NCI-H2171 treated with DMSO at 0.1 percent for 48 hours (cell line): ENCODE measurements at places on chromosomes 1 and 21.
A peak's percentile ranks its signal among the peaks of the same experiment; 100 is the strongest.

DNA sequence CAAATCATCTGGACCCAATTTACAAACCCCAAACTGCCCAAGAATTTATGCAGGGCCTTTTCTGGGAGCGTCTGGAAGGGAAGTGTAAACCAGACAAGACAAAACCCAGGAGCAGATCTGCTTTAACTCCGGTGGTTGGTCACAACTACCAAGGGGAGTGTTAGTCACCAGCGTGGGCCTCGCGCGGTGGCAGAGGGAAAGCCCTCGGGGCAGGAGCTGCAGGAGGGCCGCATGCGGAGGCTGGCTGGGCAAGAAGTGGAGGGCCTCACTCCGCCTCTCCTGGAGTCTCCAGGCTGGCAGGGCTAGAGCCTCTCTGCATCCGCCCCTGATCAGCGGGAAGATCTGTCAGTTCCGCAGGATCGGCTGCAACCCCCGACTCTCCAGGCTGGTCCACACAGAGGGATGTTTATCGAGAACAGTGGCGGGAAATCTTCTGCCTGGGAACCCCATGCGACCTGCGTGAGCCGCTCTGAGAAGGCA lies 2.0 kb downstream of the COL24A1 start:
- DNase-seq: no peak

DNA sequence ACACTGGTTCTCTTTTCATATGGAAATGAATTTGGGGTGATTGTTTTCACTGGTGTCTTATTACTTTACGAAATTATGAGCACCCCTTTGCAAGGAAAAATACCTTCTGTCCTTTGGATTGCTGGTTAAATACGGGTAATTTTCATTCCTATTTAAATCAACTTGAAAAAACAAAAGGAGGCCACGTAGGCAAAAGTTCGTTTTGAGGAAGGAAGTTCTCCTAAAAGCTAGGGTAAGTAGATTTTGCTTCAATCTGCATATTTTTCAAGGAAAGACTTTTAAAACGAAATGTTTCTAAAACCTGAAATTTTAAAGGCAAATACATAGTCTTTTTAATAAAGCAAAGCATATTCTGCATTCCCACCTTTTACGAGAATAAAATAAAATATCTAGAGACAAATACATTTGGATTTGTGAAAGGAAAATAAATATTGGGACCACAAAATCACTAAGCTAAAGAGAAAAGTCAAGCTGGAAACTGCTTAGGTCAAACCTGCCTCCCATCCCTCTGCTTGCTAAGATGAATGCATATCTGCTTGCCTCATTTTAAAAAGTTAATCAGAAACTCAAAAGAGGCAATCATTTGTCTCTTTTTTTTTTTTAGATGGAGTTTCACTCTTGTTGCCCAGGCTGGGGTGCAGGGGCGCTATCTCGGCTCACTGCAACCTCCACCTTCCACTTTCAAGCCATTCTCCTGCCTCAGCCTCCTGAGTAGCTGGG lies 70.9 kb upstream of the ETS2 start:
- no peak for DNase-seq

- no peak for DNase-seq
Observed at GRCh38 chr1:210942513-210942912, 191.4 kb downstream of the KCNH1 start.

GRCh38 chr1:51316113-51316845 lies 14.1 kb downstream of the TTC39A start:
- no peak for DNase-seq

DNA sequence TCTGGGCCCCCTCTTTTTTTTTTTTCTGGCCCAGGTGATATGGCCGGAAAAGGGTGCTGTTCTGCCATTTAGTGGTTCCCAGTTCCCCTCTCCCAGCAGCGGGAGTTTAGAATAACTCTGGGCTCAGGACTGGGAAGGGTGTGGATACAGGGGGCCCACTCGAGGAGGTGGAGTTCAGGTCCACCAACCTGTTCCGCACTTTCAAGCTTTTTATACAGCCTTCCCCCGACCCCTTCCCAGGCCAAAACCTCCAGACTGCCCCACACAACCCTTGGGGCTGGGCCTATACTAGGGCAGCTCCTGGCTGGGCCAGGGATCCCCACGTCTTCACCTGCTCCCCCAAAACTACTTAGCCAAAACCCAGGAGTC lies 402 bp downstream of the PLEKHG5 start:
- no peak for DNase-seq

DNA sequence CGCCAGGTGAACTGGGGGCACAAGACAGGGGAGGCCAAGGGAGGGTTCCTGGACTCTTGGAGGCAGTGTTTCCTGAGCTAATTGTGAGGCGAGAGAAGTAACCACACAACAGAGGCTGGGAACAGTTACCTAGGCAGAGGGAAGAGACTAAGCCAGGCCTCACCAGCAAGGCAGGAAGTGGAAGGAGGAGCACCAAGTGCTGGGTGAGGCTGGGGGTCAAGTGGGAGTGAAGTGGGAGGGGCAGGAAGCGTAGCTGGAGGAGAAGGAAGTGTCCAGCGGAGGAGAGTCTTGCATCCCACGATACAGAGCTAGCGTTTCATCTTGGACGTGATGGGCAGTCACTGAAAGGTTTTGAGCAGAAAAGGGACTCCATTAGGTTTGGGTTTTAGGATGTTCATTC lies 48.3 kb upstream of the CAPZB start:
- no peak for DNase-seq

DNA sequence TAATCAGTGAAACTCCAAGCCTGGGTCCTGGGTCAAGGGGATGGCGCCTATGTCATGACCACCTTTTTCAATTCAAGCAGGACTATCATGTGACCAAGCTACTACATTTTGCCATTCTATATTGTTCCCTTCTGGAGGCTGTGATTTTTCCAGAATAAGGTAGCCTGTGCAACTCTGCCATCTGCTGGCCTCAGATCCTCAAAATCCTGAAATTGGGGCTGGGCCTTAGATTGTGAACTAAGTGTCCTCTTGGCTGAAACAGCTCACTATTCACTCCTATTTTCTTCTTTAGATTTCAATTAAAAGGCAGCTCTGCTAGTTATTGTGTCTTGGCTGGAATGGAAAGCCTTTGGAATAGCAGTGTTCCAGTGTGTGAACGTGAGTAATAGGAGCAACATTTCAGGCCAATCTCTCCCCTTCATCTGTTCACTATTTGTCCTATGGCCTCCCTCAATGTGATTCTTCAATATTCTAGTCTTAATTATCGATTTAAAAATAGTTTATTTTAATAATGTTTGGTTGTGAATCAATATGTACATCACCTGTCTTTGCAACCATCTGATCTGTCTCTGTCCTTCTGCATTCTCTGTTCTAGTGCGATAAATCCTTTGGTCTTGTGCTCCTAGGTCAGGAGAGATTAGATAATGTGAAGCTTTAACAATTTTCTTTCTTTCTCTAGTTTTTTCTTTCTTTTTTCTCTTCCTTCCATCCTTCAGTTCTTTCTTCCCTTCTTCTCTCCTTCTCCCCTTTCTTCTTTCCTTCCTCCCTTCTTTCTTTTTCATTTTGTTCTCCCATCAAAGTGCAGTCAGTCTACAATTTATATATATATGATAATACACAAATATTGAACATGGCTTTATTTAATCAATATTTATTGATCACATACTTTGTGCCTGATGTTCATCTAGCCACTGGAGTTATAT lies 69.8 kb downstream of the CR1 start:
- no peak for DNase-seq

- peak; percentile 56 for DNase-seq
Observed at GRCh38 chr21:45736690-45737484, 93.4 kb downstream of the PCBP3 start.

GRCh38 chr1:74610961-74611360 lies 62.6 kb downstream of the ERICH3 start:
- no peak for DNase-seq

DNA sequence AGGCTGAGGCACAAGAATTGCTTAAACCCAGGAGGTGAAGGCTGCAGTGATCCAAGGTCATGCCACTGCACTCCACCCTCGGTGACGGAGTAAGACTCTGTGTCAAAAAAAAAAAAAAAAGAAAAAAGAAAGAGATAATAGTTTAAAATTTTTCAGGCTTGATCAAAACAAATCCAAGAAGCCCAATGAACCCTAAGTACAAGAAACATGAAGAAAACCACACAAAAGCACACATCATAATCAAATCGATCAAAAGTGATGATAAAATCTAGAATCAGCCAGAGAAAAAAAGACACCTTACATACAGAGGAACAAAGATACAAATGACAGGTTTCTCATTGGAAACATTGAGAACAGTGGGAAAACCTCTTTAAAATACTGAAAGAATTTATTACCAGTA lies 31.5 kb downstream of the LDLRAD1 start:
- no peak for DNase-seq

DNA sequence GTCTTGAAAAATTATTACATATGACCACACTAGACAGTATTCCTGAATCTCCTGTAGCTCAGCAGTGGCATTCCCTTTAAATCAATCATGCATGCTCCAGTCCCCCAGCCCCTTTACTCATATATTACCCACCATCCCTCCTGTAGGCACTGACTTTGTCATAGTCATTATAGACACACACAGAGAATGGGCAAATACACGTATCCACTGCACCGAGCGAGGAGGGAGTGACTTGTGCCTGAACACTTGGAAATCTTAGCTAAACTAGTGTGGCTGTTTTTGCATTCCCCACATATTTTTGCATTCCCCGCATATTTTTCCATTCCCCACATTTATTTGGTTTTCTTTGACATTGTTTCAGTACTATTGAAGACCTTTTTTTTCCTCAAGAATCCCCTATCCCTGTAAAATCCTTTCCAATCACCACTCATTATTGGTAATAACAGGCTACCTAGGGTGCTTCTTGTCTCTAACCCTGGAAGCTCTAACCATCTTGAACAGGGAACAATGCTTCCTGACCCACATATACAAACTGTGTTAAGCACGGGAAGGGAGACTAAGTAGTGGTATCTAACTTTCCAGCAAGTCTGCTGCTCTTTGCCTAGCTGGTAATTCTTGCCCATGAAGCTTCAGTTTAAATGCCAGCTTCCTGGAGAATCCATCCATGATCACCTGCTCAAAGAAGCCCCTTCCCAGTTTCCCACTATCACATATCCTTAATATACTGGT lies 534.4 kb upstream of the CAMK1G start:
- no peak for DNase-seq

GRCh38 chr21:32587120-32587519 lies 1.8 kb upstream of the TCP10L start:
- no peak for DNase-seq

DNA sequence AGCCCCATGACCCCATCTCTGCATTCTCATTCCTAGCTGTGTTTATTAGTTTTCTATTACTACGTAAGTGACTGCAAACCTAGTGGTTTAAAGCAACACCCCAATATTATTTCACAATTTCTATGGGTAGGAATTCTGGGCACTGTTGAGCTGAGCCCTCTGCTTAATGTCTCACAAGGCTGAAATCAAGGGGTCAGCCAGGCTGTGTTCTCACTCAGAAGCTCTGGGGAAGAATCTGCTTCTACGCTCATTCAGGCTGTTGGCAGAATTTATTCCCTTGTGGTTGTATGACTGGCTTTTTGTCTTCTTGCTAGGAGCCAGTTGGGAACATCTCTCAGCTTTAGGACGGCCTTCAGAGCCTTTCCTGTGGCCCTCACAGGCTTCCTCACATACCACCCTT lies 181.0 kb downstream of the GIPC2 start:
- no peak for DNase-seq

- DNase-seq: no peak
Observed at GRCh38 chr1:213976665-213977485, 10.9 kb upstream of the PROX1 start.

DNA sequence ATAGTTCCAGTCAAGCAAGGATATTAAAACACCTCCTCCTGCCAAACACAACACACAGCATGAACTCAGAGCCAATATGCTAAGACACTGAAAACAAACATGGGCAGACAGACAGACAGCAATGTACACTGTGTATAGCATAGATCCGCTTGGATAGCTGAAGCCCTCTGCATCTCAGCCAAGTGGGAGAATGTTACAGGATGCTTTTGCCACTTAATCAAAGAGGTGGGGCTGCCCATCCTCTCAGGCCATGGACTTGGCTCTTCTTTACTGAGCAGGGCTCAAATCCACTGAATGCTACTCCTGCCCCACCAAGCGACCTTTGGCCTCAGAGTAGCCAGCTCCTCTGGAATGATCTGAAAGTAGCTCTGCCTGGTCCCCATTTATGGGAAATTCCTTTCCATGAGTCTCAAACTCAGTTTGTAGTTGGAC lies 64.7 kb upstream of the NGF start:
- no peak for DNase-seq

DNA sequence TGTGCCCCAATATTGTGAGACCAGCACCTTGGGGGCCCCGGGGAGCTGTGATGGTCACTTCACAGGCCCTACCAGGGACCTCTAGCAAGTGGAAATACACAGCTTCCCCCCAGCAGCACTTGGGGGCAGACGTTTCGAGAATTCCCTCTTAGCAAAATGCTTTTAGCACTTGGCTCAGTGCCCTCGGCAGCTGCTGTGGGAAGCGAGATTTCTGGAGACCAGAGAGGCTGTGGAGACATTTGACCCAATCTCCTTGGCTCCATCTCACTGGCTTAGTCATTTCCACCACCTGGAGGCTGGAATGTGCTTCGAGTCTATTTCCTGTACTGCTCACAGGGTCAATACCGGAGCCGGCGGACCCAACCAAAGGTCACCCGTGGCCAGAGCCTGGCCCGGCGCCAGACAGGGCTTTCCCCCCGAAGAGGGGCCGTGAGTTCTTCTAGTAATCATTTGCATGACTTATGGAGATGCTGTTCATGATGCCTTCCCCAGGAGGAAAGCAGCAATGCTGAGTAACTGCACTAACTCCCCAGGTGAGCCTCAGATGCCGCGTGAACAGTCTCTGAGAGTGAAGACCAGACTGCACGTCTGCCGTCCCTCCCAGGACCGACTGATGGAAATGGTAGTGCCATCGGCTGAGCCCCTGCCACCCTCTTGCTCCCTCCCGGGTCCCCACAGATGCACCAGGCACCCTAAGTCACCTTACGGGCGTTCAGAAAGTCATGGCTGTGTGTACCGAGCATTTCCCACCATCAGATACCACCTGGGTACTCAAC lies 4.4 kb upstream of the C2CD2 start:
- peak; percentile 82 for DNase-seq

DNA sequence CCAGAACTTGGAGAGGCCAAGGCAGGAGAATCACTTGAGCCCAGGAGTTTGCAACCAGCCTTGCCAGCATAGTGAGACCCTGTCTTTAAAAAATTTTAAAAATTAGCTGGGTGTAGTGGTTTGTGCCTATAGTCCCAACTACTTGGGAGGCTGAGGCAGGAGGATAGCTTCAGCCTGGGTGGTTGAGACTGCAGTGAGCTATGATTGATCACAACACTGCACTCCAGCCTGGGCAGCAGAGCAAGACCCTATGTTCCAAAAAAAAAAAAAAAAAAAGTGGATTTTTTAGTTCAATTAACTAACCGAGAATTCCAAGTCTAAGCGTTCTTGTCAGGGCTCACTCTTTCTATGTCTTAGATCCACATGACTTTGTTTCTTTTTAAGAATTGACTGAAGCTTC lies 130.3 kb upstream of the NRIP1 start:
- no peak for DNase-seq

GRCh38 chr21:27513825-27514224 lies 546.9 kb upstream of the ADAMTS5 start:
- no peak for DNase-seq

GRCh38 chr21:37008724-37009123 lies 2.2 kb downstream of the RIPPLY3 start:
- DNase-seq: no peak
